ENCODE measurements at places on chromosomes 11 and 22. TPM values are rescaled to one million over a fixed set of nuclear protein-coding genes. Genes with fewer than 3 reads are reported as not detected.

GRCh38 chr22:38016182-38017151 lies 32.1 kb upstream of the SOX10 start:
- H3K36me3 ChIP-seq: no peaks in the 10 kb centered on the region
- H3K27me3 ChIP-seq: no peaks in the 10 kb centered on the region
- H3K27ac ChIP-seq: no peak overlapping the region
- no peak overlapping the region for H3K4me3 ChIP-seq

DNA sequence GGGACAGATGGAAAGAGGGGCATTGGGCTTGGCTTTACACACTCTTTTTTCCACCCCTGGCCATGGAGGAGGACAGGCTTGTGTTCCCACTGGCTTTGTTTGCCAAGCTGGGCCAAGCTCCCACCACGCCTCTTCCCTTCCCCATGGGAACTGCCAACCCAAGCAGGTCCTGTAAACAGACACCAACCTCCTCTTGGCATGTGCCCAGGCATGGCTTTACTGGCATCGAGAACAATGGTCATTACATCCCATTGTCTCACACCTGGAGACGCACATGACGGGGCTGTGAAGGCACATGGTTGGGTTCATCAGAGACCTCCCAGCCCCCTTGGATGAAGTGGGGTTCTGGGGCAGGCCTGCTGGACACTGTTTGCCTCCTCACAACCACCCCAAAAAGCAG lies 11.7 kb downstream of the SEC14L3 start:
- H3K36me3 ChIP-seq: no peaks in the 10 kb centered on the region
- H3K4me3 ChIP-seq: no peak overlapping the region
- H3K27me3 ChIP-seq: peaks cover 4% of the 10 kb centered on the region
- H3K4me1 ChIP-seq: peaks cover 8% of the 10 kb centered on the region
- DNase-seq: no peak

GRCh38 chr22:30312053-30312452 lies 14.7 kb downstream of the TBC1D10A start:
- peak overlapping the region; percentile 64 for H3K27ac ChIP-seq
- H3K4me3 ChIP-seq: peak overlapping the region; percentile 9
- no peaks in the 10 kb centered on the region for H3K27me3 ChIP-seq
- H3K4me1 ChIP-seq: peaks cover 87% of the 10 kb centered on the region
- no peak for DNase-seq

- no peaks in the 10 kb centered on the region for H3K27me3 ChIP-seq
- no peaks in the 10 kb centered on the region for H3K4me1 ChIP-seq
These were observed 46.2 kb upstream of the LMO1 start for GRCh38 chr11:8309862-8310261.

- no peak overlapping the region for H3K4me3 ChIP-seq
- H3K36me3 ChIP-seq: no peaks in the 10 kb centered on the region
- DNase-seq: no peak
- no peaks in the 10 kb centered on the region for H3K27me3 ChIP-seq
These were observed 433.6 kb downstream of the DYNC2H1 start for GRCh38 chr11:103542851-103543250.

- peaks cover 12% of the 10 kb centered on the region for H3K4me1 ChIP-seq
- H3K27me3 ChIP-seq: no peaks in the 10 kb centered on the region
- peak overlapping the region; percentile 7 for H3K27ac ChIP-seq
- DNase-seq: peak; percentile 61
These were observed 2.0 kb upstream of the UEVLD start for GRCh38 chr11:18590571-18590970.

CWC15 gene
- total RNA-seq: 87.6 TPM

CCDC73 gene
- not detected for total RNA-seq

CRELD2 gene
- total RNA-seq: 46.8 TPM

KBTBD4 gene
- total RNA-seq: 16.7 TPM
